ENCODE measurements at places on chromosomes 3 and 15. TPM values are rescaled to one million over a fixed set of nuclear protein-coding genes. Genes with fewer than 3 reads are reported as not detected.

Gene MOBP
- under 0.01 TPM for total RNA-seq

Gene IGSF10
- 1.3 TPM for total RNA-seq

Gene CLDN18
- under 0.01 TPM for total RNA-seq

Gene IL16
- 6.1 TPM for total RNA-seq

Gene ZDHHC23
- 0.73 TPM for total RNA-seq

Gene AP3B2
- 0.15 TPM for total RNA-seq

Gene CCDC13
- 0.29 TPM for total RNA-seq

Gene TRPM1
- total RNA-seq: not detected

Gene EDEM1
- total RNA-seq: 27.5 TPM

Gene SEMA3B
- 26.0 TPM for total RNA-seq

Gene PPP1R14D
- not detected for total RNA-seq

Gene CDCP1
- total RNA-seq: 9.1 TPM

All from smooth muscle cell of trachea (primary cell).